ENCODE measurements at places on chromosomes 7 and 10.

DNA sequence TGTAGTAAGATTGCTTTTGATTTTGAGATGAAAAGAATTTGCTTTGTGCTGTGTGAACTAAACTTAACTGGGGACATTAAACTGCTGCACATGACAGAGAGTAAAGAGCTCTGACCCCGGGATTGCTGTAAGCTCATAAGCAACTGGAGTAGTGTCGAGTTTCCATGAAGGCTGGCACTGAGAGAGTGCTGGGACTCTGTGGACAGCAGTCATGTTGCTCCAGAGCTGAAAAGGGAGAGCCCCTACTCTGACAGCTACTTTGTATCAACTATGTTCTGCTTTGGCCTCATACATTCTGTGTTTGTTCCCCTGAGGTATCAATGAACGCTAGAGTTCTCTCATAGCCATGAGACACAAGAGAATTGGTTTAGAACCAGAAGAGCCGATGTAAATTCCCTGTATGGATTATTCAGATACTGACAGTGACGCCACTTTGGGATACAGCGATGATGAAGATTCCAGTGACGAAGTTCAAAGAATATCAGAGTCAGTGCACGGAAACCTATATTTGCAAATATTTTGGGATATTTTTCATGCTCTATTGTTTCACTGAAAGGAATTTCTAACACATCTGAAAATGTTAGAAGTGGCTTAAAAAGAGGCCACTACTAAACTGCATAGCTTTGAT is 185.9 kb upstream of the DKK1 start:
- no peak for DNase-seq

GRCh38 chr7:27763983-27764508 is 24.1 kb downstream of the TAX1BP1 start:
- DNase-seq = no peak

DNA sequence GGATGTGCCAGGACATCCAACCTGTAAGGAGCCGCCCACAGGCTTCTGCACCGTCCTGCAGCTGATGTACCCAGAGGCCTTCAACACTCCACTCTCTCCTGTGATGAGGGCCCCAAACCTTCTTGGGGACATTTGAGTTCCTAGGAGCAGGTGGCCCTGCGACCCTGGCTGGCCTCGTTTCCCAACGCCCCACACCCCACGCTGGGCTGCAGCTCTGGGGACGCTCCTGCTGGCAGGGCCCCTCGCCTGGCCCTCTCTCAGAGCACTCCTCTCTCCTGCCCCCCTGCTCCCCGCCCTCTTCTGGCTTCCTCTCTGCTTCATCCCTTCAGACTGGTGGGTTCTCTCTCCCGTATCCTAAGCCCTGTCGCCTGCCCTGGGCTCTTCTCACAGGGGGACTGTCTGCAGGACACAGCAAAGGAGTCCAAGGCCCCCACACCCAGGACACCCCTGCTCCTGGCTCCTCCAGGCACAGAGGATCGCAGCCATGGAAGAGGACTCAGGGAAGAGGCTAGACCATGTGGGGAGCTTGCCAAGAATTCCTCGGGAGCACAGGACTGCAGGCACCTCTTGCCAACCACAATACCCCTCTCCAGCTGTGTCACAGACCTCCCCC is 541.4 kb downstream of the TCERG1L start:
- DNase-seq = no peak

GRCh38 chr7:779480-779879 is 52.4 kb upstream of the PRKAR1B start:
- no peak for DNase-seq

DNA sequence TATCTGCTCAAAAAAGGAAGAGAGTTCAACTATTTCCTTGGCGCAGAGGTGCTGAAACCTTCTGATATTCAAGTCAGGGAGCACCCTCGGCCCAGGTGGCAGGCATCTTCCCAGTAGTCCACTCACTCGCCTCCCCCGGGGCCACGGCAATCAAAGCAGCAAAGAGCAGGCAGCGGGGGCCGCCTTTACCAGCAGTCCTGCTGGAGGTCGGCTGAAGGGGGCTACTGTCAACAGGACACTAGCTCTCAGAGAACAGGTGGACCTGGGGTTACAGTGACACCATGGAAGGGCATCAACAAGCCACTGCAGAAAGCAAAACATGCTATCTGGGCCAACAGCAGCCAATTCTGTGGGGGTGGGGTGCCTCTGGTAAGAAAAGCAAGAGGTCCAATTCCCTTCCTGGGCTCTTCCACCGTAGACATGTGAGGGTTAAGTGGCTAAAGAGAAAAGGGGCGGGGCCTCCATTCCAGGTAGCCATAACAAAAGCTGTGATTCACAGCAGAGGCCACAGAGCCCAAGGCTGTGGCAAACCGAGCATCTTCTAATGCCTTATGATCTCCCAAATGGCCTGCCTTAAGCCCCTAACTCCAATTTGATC is 9.4 kb downstream of the FZD9 start:
- DNase-seq = no peak

- DNase-seq = no peak
Measured at GRCh38 chr7:45636733-45637132, 62.6 kb downstream of the ADCY1 start.

- DNase-seq = no peak
Measured at GRCh38 chr10:12481924-12482323, 132.6 kb downstream of the CAMK1D start.

DNA sequence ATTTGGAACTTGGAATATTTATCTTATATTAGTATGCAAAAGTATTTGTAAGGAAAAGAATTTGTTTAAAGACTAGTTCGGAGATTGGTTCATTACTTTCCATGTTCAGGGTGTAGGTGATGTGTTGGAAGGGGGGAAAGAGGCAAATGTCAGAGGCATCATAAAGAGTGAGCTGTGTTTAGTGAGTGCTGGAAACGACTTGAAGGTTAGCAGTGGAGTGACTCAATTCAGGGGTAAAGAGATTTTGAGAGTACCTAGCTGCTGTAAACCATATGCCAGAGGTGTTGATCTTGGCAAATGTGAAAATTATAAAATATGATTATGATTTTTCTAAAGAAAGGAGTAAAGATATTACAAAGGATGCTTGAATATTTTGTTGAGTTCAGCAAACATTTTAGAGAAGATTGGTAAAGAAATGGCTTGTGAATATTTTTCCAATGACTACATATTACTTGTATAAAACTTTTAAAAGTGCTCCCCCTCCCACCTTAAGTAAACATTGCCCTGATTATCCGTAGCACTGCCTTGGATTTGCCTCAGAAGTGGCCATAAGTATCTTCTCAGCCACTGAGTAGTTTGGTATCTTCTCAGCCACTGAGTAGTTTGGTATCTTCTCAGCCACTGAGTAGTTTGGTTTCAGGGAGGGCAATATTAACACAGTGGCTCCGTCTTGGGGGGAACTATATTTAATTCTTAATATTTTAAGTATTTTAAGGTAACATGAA is 51.5 kb downstream of the ZNRF2 start:
- no peak for DNase-seq

DNA sequence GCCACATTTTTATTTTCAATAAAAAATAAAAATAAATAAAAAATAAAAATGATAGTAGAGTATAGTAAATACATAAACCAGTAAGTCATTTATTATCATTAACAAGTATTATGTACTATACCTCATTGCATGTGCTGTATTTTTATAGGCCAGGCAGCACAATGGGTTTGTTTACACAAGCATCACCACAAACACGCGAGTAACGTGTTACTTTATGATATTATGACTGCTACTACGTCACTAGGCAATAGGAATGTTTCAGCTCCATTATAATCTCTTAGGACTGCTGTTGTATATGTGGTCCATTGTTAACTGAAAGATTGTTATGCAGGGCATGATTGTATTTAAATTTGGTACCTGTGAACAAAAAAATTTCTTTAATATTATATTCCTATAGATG is 20.8 kb upstream of the SDHAF3 start:
- DNase-seq = no peak

DNA sequence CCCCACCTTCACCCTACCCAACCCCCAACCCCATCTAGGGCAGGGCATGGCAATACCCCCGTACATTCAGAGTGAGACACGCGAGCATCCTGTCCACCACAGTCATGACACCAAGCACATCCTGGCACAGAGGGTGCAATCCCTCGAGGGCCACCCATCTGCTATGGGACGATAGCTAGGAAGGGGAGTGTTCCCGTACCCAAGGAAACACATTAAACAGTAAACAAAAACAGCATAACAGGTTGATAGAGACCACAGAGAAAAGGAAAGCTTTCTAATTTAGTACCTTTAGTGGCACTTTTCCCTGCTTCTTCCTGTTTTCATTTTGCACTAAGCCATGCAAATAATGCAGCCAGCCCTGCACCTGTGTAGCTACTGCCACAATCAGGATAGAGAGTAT is 2.3 kb upstream of the SMKR1 start:
- no peak for DNase-seq

DNA sequence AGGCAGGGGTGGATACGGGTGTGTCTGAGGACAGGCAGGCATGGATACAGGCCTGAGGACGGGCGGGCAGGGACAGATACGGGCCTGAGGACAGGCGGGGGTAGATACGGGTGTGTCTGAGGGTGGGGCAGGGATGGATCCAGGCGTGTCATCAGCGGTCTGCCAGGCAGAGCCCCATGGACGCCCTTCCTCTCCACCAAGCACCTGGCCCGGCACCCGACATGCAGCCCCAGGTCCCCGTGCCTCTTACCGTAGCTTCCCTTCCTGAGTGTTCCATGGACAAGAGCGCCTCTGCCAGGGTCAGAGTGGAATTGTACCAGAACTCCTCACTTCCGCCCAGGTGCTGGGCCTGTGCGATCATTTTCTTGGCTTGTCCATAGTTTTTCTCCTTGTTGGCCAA is 74.6 kb upstream of the NKX6-2 start:
- DNase-seq = no peak

DNA sequence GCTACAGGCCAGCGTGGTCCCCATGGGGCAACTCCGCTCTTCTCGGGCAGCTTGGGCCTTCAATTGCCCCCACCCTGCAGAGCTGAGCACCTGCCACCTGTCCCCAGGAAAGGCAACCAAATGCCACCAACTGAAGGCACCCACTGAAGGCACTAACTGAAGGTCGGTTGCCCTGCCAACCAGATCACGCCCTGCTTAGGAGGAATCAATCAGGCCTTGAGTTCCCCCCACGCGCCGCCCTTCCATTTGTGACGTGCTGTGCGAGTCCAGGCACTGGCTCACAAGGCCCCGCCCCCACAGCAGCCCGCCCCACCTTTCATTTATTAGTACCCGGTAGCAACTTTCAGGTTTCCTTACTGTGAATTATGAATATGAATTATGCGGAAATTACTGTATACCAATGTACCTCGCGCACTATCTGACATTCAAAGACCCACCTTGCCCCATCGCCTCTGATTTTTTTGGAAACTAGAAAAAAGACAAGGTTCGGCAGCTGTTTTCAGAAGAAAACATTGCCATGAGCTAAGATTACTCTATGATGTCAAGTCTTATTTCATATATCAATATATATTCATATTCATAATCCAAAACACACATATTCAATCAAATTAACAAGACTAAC is 83.6 kb upstream of the ABI1 start:
- DNase-seq = no peak

DNA sequence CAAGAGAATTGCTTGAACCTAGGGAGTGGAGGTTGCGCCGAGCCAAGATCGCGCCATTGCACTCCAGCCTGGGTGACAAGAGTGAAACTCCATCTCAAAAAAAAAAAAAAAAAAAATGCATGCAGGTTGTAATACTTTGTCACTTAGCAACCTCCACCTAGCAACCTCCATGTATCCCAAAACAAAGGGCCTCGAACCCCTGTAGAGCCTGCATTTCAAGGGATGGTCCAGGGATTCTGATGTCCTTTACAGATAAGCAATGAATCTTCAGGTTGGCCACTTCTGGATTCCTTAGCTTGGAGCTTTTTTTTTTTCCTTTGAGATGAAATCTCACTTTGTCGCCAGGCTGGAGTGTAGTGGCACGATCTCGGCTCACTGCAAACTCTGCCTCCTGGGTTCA is 1211.0 kb downstream of the TYW1 start:
- no peak for DNase-seq

DNA sequence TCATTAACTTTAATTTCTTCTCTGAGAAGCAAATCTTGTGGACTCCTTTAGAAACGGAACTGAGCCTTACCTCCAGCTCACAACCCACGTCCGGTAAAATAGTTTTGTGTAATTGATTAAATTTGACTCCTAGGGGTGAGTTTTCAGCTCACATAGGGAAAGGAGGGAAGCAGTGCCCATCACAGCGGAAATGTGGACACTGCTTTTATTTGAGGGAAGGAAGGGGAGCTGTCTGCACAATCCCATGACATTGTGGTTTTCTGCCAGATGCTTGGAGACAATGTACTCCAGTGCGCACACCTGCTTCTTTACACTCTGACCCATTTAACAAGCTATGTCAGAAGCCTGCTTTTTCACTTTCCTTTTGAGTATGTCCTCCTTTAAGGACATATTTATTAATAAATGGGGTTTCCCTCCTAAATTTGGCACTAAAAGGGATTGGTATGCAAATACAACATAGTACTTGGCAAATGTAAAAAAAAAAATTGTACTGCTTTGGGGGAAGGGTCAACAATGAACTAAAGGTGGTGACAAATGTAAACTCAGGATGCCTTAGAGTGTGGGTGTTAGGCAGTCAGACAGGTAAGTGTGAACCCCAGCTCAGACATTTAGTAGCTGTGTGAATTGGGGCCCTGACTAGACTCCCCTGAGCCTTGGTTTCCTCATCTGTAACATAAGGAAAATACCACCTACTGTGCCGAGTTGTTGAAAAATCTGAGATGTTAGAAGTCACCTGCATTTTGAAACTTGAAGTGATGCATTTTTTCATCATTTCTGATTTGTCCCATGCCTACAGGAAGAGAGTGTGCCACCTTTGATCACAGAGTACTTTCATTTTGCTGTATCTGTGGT is 90.2 kb upstream of the KLF6 start:
- no peak for DNase-seq

- DNase-seq = no peak
Measured at GRCh38 chr7:76514926-76515771, 4.8 kb downstream of the UPK3B start.

GRCh38 chr7:44431091-44431608 is 59.3 kb downstream of the NUDCD3 start:
- no peak for DNase-seq

DNA sequence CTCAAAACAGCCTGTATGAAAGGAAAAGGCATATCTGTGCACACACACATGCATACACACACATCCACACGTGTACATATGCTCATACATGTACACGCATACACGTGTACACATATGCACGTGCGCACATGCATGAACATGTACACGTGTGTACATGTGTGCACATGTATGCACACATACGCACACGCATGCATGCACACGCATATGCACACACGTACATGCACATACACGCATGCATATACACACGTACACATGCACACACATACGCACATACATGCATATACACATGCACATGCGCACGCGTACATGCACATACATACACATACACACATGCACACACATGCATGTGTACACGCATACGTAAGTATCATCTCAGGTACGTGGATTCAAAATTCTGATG is 19.4 kb downstream of the DIP2C start:
- DNase-seq = no peak

GRCh38 chr10:27744802-27745731 is 552 bp downstream of the MKX start:
- DNase-seq = peak; percentile 13

DNA sequence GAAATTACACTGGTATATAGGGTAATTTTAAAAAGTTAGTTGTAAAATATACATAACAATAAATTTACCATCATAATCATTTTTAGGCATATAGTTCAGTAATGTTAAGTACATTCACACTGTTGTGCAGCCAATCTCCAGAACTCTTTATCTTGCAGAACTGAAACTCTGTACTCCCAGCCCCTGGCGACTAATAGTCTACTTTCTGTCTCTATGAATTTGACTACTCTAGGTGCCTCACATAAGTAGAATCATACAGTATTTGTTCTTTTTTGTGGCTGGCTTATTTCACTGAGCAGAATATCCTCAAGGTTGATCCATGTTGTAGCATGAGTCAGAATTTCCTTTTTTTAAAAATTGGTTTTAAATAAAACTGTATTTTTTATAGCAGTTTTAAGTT is 41.4 kb downstream of the NRF1 start:
- DNase-seq = no peak
